ENCODE measurements at places on chromosomes 7 and 10.

- DNase-seq: no peak
Measured at GRCh38 chr7:93622036-93623033, 47.8 kb upstream of the CALCR start.

DNA sequence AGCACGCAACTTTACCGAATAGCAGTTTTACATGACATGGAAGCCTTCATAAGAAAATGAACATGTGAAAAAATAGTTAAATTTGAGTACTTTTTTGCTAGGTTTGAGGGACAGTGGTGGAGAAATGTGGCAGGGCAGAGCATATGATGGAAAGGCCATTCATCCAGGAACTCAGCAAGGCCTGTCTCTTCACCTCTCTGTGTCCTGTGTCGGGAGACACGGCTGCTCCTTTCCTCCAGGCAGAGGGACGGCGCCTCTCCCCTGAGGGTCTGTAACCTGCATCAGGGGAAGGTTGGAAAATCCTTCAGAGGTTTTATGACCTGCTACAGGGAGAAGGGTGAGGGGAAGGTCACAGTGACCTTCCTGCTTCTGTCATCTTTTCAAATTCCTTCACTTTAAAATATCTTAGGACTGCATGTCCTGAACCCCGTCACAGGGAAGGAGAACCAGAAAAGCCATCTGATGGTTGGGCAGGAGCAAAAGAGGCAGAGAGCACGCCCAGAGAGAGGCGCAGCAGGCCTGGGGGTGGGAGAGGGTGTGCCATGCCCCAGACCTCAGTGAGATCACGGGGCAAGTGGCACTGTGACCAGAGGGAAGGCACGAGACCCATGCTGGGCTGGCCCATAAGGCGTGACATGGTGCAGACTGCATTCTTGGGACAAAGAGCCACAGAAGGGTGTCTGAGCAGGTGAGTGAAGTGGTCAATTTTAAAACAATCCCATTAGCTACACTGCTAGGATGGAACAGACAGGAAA is 44.0 kb downstream of the GSDME start:
- no peak for DNase-seq

GRCh38 chr7:102991077-102991539 is 78.3 kb downstream of the LRRC17 start:
- no peak for DNase-seq

DNA sequence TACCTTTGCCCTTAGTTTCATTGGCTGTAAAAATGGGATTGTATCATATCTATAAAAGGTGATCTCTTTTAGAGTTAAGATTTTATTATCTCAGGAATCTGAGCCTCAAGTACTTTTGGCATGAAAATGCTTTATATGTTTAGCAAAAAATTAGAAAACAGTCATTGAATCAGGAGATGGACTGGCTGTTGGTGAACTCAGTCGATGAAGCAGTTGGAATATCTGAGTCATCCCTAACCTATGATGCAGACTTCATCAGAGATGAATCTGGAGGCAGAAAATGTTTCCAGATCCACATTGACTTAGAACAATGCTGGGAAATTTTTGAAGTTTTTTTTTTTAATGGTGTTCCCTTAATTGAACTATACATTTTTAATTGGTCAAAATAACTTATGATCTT is 228.5 kb downstream of the SLC25A13 start:
- no peak for DNase-seq

DNA sequence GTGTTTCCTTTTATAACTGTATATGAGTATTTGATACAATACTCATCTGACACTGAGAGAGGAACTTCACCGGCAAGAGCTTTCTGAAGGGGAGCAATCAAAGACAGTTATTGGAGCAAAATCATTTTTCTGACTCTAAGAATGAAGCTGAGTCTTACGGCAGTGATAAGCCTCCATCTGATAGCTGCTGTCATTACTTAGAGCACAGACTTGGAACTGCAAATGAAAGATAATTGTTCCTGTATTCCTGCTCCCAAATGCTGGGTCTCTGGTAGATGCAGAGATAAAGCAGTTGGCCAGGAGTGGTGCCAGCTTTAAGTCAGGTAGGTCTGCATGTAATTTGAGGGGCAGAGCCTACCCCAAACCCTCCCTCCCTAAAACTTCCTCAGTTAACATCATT is 2.3 kb upstream of the PALS2 start:
- DNase-seq: no peak

DNA sequence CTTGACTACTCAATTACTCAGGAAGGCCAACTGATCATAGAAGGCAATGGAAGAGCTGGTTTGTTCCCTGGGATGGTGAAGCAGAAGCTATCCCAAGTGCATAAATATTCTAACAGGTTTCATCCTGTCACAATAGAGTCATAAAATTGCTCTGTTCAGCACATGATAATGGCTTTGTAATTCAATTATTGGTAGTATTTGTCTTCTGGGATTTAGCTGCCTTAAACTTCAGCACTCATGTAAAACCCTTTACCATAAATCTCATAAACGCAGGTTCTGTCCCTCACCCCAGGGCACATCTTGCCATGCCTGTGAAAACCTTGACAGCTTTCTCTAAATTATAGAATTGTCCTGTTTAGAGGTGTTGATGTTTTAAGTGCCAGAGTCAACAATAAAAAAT is 417.6 kb downstream of the SORCS1 start:
- DNase-seq: no peak

DNA sequence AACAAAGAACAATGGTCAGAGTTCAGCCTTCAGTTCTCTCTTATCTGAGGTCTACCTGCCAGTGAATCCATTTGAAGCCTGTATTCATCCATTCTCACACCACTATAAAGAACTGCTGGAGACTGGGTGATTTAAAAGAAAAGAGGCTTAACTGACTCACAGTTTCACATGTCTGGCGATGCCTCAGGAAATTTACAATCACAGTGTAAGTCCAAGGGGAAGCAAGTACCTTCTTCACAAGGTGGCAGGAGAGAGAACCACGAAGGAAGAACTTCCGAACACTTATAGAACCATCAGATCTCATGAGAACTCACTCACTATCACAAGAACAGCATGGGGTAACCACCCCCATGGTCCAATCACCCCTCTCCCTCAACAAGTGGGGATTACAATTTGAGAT is 33.0 kb upstream of the SLC25A13 start:
- DNase-seq: no peak

DNA sequence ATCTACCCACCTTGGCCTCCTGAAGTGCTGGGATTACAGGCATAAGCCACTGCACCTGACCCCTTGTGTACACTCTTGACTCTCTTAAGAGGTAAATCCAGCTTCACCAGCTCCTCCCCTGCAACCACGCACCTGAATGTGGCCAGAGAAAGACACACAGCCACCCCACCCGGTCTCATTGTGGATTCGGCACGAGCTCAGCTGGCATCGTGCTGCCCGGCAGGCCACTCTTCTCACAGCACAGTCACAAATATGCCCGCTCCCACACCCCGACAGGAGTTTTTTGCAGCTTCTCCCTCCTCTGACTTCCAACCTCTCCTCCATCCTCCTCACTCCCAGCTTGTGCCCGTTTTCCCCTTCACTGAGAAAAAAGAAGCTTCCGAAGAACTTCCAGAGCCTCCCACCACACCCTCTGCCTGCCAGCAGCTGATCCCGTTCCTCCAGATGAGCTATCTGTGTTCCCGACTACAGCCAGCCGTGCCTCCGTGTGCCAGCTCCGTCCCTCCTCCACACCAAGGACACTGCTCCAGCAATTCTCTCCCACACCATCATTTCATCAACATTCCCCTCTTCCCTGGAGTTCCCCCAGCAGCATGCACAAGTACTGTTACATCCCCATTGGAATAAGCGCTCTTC is 8.0 kb upstream of the SMARCD3 start:
- no peak for DNase-seq

All from stimulated activated naive CD4-positive, alpha-beta T cell treated with Interleukin-2 at 50 U/mL for 16 hours (primary cell).